T-helper 17 cell (primary cell): ENCODE measurements at places on chromosomes 11 and 22.
A peak's percentile ranks its signal among the peaks of the same experiment; 100 is the strongest.

GRCh38 chr11:45057938-45058646, 88.3 kb upstream of the PRDM11 start:
- H3K27ac ChIP-seq = no peak overlapping the region
- H3K4me3 ChIP-seq = no peak overlapping the region
- DNase-seq = no peak
- peaks cover 3% of the 10 kb centered on the region for H3K4me1 ChIP-seq

DNA sequence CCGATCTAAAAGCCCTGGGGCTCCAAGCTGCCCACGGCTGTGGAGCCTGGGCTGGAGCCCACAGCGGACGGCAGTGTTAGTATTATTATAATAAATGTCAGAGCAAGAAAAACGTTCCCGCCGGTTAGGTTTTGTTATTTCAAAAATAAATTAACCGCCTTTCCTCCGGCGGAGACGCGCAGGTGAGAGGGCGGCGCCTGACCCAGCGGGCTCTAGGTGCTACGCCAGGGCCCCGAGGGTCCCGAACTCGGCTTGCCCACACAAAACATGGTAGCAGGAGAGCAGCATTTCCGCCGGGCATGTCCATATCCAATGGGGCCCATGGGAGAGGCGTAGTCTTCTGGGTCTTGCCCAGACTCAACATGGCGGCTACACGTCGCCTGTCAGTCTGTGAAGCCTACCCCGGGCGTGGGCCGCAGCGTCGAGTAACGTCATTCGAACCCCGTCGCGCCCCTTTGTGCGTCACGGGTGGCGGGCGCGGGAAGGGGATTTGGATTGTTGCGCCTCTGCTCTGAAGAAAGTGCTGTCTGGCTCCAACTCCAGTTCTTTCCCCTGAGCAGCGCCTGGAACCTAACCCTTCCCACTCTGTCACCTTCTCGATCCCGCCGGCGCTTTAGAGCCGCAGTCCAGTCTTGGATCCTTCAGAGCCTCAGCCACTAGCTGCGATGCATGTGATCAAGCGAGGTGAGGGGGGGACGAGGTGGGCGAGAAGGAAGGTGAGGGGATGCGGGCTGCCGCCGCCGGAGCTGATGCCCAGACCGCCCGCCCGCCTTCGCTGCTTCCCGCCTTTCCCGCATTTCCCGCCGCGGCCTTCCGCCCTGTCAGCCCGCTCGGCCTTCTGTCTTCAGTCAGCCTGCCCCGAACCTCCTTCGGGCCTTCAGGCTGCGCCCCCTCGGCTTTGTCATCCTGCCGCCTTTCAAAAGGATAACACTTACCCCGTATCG, at the start of gene RRM1:
Gene RRM1 (plus strand): TSS at position 452 of the 944 bp plus-strand sequence. CDS start 214 bp downstream, at position 666.
- no peaks in the 10 kb centered on the region for H3K27me3 ChIP-seq
- peak; percentile 84 for DNase-seq
- H3K27ac ChIP-seq = peak within 1 kb of the TSS; percentile 97
- H3K36me3 ChIP-seq = peaks cover 10% of the 10 kb centered on the region

DNA sequence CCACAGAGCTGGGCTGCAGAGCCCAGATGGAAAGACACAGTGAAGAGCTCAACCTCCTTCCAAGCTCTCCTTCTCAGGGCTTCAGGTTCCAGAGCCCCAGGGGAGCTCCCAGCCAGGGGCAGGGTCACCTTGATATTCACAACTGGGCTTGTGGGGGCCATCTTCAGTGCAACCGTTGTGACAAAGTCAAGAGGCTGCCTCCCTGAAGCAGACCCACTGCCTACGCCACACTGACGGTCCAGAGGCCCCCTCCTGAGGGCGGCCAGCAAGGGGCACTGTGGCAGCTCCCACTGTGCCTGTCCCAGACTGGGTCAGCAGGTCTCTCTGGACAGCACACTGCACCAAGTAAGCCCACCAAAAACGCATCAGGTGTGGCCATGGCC, 84.1 kb downstream of the DGCR2 start:
- no peak for DNase-seq
- peaks cover 4% of the 10 kb centered on the region for H3K36me3 ChIP-seq
- no peak overlapping the region for H3K27ac ChIP-seq
- H3K27me3 ChIP-seq = no peaks in the 10 kb centered on the region

DNA sequence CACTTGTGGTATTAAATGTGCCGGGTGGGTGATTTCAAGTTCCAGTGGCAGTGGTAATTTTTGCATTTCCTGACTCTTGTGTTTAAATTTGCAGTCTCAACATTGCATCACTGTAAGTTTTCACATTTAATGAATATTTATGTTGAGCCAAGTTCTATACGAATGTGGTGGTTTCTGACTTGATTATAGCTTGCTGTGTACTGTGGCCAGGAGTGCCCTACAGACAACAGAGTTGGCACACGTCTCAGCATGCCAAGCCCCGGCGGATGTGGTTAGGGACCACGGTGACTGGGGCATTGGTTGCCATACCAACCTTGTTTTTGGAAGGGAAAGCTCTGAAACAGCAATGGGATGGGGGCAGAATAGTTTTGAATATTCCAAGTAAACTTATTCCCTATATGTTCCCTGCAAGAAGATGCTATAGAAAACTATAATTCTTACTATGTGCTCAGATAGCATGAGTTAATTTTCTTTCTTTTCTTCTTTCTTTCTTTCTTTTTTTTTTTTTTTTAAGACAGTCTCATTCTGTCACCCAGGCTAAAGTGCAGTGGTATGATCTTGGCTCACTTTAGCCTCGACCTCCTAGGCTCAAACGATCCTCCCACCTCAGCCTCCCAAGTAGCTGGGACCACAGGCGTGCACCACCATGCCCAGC, 16.0 kb downstream of the ZNRF3 start:
- peaks cover 15% of the 10 kb centered on the region for H3K27me3 ChIP-seq
- DNase-seq = no peak
- peaks cover 9% of the 10 kb centered on the region for H3K36me3 ChIP-seq
- H3K4me1 ChIP-seq = peaks cover 12% of the 10 kb centered on the region
- H3K27ac ChIP-seq = no peak overlapping the region

DNA sequence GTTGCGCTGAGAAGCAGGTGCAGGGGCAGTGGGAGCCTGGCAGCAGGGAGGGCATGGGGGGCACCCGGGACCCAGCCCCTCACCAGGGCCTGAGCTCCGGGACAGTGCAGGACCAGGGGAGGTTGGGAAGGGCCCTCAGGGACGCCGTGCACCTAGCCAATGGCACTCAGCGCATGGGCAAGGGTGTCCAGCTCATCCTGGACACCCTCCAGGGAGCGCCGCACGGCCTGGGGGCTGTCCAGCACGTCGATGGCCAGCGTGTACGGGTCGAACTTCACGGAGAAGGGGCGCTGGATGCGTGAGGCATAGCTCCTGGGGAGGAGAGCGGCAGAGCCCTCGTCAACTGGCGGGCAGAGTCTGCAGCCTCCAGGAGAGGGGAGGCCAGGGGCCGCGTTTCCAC, 3.1 kb upstream of the INS start:
- no peak overlapping the region for H3K27ac ChIP-seq
- no peaks in the 10 kb centered on the region for H3K36me3 ChIP-seq
- no peak for DNase-seq
- H3K4me1 ChIP-seq = no peaks in the 10 kb centered on the region
- H3K27me3 ChIP-seq = no peaks in the 10 kb centered on the region
